GOT3 (cell line): ENCODE measurements at places on chromosomes 13 and 19.

GRCh38 chr13:99577934-99578917 lies 77.0 kb downstream of the TM9SF2 start:
- no peak for DNase-seq

DNA sequence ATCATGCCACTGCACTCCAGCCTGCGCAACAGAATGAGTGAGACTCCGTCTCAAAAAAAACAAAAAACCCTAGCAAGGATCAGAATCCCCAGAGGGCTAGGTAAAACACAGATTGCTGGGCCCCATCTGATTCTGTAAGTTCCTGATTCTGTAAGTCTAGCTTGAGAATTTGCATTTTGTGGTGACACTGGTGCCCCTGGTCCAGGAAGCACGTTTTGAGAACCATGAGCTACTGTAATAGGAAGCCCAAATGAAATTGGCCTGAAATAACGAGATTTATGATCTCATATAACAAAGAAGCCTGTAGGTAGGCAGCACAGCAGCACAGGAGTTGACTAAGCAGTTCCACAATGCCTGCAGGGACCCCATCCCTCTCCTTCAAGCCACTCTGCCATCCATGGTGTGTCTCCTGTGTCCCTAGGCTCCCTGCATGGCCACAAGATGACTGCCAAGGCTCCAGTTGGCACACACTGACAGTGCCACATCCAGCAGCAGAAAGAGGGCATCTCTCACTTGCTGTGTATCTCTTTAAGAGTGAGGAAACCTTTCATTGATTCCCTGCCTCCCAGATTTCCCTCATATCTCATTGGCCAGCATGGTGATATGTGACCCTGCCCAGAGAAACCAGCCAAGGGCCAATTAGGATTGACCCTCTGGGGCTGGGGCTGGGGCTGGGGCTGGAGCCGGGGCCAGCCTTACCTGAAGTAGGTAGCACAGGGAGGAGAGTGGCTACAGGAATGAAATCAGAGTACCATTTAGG lies 21.7 kb downstream of the SIPA1L3 start:
- no peak for DNase-seq

DNA sequence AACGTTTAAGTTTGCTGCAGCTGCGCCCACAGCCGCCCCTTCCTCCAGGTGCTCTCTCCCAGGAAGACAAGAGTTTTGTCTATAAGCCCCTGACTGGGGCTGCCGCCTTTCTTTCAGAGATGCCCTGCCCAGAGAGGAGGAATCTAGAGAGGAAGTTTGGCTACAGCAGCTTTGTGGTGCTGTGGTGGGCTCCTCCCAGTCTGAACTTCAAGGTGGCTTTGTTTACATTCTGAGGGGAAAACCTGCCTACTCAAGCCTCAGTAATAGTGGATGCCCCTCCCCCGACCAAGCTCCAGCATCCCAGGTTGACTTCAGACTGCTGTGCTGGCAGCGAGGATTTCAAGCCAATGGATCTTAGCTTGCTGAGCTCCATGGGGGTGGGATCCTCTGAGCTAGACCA lies 6.4 kb upstream of the ERICH6B start:
- DNase-seq = no peak

DNA sequence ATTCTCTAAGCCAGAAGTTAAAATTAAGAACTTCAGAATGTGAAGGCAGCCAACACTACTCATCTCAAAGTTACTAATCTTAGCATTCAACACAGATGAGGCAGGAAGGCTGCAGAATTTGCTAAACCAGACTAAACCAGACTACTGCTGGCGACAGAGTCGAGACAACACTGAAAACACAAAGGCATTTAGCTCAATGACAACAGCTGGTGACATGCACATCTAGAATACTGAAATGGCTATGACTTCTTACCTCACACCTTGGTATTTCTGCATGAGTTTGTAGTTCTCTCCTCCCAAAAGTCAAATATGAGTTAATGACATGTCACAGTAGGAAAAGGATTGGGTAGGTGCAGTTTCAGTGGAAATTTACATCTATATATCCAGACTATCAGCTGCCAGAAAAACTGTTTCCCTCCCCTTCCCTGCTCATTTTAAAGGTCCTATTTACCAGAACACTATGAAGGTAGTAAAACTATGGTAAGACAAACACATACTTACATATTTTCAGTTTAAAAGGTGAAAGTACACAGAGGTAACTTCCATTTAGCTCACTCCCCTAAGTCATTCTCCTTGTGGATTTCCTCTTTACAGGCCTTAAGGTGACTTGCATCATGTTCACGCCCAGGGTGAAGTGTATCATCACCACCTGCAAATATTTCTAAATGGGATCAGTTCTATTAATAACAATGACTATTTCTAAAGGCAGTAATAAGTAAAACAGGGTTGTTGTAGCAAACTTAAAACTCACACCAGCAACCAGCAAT lies 21.4 kb downstream of the FOXO1 start:
- DNase-seq = no peak

DNA sequence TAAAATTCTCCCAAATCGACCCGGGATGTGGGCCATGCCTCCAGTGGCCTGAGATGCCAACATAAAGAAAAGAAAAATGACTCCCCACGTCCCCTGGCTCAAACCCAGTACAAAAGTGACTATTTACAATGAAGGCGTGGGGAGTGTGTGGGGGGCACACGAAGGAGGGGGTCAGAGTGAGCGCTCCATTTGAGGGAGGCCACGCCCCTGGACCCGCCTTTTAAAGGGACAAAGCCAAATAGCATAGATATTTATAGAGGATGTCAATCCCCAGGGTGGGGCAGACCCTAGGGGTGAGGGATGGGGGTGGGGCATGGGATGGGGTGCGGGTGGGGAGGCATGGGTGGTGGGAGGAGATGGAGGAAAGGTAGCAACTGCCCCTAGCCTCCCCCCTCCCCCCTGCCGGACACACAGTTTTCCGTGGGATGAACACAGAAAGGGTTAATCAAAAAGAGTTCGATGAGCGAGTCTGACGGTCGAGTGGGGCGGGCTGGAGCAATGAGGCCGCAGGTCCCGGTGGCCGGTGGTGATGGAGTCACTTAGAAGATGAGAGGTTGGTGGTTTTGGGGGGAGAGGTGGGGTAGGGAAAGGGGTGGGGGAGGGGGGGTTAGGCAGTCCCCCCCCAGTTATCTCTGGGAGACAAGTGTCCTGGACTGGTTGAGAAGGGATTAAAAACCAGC lies 20.1 kb upstream of the NANOS2 start:
- no peak for DNase-seq
